CD8-positive, alpha-beta memory T cell (primary cell): ENCODE measurements at places on chromosomes 12 and 14. TPM values are rescaled to one million over a fixed set of nuclear protein-coding genes. Genes with fewer than 3 reads are reported as not detected.

The AICDA gene
- 0.18 TPM for total RNA-seq

The CMTM5 gene
- total RNA-seq: not detected

The NEUROD4 gene
- not detected for total RNA-seq

The HVCN1 gene
- total RNA-seq: 18.5 TPM

The PTPRO gene
- total RNA-seq: 0.27 TPM

The BATF gene
- total RNA-seq: 165 TPM

The FRS2 gene
- total RNA-seq: 13.1 TPM

The RND1 gene
- total RNA-seq: 2.6 TPM

The MIP gene
- not detected for total RNA-seq

The SLC39A2 gene
- total RNA-seq: not detected

GRCh38 chr14:75979648-75980565 lies 1.9 kb downstream of the TGFB3 start:
- no peaks in the 10 kb centered on the region for H3K36me3 ChIP-seq
- H3K27me3 ChIP-seq: no peaks in the 10 kb centered on the region
- H3K4me1 ChIP-seq: peaks cover 14% of the 10 kb centered on the region
- DNase-seq: no peak
- no peak overlapping the region for H3K27ac ChIP-seq

DNA sequence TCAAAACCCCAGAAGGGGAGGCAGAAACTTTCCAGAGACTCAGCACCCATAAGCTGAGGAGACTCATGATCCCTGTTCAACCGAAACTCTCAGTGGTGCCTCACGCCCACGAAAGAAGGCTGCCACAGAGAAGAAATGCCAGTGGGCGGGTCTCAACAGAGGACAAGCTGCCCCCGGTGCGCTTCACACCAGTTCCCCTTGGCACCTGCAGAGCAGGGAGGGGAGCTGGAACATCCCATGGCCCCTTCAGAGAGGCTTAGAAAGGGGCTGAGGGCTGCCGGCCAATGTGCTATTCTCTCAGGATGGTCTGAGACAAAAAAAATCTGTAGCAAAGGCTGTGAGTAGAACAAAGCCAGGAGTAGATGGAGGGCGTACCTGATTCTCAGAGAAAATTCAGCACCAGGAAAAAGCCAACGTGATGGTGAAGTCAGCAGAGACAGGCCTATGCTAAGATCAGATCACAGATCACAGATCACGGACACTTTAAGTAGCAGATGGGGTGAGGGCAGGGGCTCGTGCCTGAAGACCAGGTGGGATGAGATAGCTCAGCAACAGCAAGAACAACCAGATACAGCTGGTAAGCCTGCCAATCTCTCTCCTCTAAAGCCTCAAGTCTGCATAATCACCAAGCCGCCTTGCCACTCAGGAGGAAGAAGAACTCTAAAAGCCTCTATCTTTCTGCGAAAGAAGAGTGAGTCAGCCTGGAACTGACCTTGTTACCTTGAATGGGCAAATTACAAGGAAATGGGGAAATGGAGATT lies 206.4 kb upstream of the GRIP1 start:
- H3K4me3 ChIP-seq: no peak overlapping the region
- no peaks in the 10 kb centered on the region for H3K36me3 ChIP-seq
- no peak for DNase-seq
- no peaks in the 10 kb centered on the region for H3K27me3 ChIP-seq
- H3K27ac ChIP-seq: no peak overlapping the region

GRCh38 chr12:126936181-126936851 lies 1330.7 kb upstream of the TMEM132C start:
- H3K27me3 ChIP-seq: no peaks in the 10 kb centered on the region
- H3K36me3 ChIP-seq: no peaks in the 10 kb centered on the region
- no peak for DNase-seq
- no peak overlapping the region for H3K4me3 ChIP-seq
- no peak overlapping the region for H3K27ac ChIP-seq
- H3K4me1 ChIP-seq: no peaks in the 10 kb centered on the region

DNA sequence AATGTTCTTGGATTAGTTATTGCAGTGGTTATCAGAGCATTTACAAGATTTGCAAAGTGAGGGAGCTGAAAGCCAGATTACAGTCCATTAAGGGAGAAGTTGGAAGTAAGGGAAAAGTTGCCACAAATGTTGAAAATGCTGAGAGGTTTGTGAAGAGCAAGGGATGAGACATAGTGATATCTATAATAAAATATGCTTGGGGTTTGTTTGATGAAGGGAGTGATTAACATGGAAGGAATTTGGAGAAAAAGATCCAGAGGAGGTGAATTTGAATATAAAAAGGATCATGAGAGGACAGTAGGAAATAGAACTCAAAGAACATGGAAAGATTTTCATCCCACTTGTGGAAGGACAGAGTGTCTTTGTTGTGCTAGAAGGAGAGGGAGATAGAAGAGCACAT lies 19.3 kb upstream of the CCER1 start:
- H3K27ac ChIP-seq: no peak overlapping the region
- no peak overlapping the region for H3K4me3 ChIP-seq
- H3K36me3 ChIP-seq: no peaks in the 10 kb centered on the region
- DNase-seq: no peak
- no peaks in the 10 kb centered on the region for H3K27me3 ChIP-seq

DNA sequence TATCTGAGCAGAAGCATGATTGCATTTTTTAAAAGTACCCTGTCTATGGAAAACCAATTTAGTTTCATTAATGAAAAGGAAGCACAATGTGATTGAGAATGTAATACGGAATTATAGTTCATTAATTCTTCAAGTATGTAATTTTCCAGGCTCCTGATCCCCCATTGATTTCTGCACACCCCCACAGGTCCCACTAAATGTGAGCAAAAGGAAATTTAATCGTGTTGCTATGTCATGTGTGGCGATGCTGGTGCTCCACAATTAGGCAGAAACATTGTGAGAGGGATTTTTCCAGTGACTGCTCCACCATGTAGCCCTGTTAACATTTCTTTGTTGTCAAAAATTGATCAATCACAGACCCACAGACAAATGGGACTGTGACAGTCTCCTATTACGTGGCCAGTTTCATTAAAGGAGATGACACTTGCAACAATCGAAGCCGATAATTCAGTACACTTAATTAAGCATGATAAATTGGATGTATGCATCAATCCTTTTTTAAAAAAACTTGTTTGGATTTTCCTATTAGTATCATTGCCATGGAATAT lies 306.0 kb downstream of the NELL2 start:
- H3K27me3 ChIP-seq: no peaks in the 10 kb centered on the region
- H3K4me1 ChIP-seq: no peaks in the 10 kb centered on the region
- H3K4me3 ChIP-seq: no peak overlapping the region
- H3K27ac ChIP-seq: no peak overlapping the region
- no peak for DNase-seq

DNA sequence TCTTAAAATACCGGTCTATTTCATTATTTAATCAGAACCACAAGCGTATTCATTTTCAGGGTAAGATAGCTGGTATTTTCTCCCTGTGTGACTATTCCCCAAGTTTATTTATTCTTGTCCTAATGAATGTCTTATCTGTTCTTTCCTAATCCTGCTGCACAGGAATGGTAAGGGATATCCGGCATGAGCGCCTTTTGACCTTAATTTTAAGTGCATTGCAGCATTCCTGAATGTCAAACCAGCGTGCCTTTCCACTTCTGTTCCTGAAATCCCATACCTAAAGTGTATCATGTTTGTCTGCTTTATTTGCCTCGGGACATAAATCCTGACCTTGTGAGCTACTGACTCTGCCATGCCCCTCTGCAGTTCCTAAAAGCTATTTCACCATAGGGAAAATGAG lies 1713.2 kb upstream of the FLRT2 start:
- H3K27ac ChIP-seq: no peak overlapping the region
- H3K36me3 ChIP-seq: no peaks in the 10 kb centered on the region
- no peaks in the 10 kb centered on the region for H3K27me3 ChIP-seq

GRCh38 chr12:132818562-132818961 lies 10.1 kb downstream of the GOLGA3 start:
- H3K36me3 ChIP-seq: peaks cover 25% of the 10 kb centered on the region
- no peaks in the 10 kb centered on the region for H3K4me1 ChIP-seq
- H3K27me3 ChIP-seq: no peaks in the 10 kb centered on the region
- no peak overlapping the region for H3K4me3 ChIP-seq
- no peak for DNase-seq

- no peak for DNase-seq
- H3K27ac ChIP-seq: no peak overlapping the region
- no peak overlapping the region for H3K4me3 ChIP-seq
- no peaks in the 10 kb centered on the region for H3K27me3 ChIP-seq
- no peaks in the 10 kb centered on the region for H3K4me1 ChIP-seq
These were observed 1084.7 kb downstream of the SLC6A15 start for GRCh38 chr12:83827860-83828259.

DNA sequence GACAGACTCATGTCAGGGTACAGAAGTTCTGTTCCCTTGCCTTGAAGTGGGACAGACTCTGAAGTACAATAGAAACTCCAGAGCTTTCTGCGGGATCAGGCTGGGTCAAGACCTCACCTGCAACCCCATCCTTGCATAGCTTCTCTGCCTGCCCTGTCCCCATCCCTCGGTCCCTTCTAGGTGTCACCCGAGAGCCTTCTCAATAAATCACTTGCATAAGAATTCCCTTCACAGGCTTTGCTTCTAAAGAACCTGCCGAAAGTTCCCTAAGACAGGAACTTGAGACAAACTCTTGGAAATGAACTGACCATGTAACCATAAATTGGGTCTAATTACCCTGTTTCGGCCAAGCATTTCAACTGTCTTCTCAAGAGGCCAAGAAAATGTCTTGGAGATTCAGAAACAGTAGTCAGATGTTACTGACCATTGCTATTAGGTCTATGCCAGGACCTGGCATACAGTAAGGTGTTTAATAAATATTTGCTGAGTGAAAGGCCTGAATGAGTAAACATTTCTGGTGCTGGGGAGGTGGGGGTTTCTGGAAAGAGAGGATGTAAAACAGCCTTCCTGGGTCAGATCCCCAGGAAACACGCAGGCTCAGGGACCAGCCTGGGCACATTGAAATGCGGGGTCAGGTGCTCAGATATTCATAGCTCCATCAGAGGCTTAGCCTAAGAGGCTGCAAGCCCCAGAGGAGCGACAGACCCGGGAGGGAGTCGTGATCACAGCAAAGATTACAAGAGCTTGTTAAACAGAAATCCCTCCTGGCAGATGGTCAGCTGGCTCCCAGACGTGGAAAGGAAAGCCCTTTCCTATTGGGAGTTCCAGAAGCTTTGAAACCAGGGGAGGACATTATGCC lies 226.2 kb upstream of the LHX5 start:
- DNase-seq: no peak
- H3K36me3 ChIP-seq: no peaks in the 10 kb centered on the region
- no peak overlapping the region for H3K4me3 ChIP-seq
- H3K27me3 ChIP-seq: no peaks in the 10 kb centered on the region
- H3K27ac ChIP-seq: no peak overlapping the region

- H3K4me1 ChIP-seq: no peaks in the 10 kb centered on the region
- no peak overlapping the region for H3K4me3 ChIP-seq
- H3K27me3 ChIP-seq: no peaks in the 10 kb centered on the region
These were observed 273.1 kb downstream of the TMTC2 start for GRCh38 chr12:82959821-82960220.

- no peaks in the 10 kb centered on the region for H3K36me3 ChIP-seq
- no peaks in the 10 kb centered on the region for H3K4me1 ChIP-seq
- H3K27me3 ChIP-seq: no peaks in the 10 kb centered on the region
- DNase-seq: no peak
- H3K4me3 ChIP-seq: no peak overlapping the region
These were observed 30.0 kb upstream of the WSCD2 start for GRCh38 chr12:108099073-108099472.

- no peak for DNase-seq
- no peak overlapping the region for H3K27ac ChIP-seq
- no peak overlapping the region for H3K4me3 ChIP-seq
- H3K27me3 ChIP-seq: no peaks in the 10 kb centered on the region
These were observed 382.2 kb downstream of the MED13L start for GRCh38 chr12:115895247-115895646.

DNA sequence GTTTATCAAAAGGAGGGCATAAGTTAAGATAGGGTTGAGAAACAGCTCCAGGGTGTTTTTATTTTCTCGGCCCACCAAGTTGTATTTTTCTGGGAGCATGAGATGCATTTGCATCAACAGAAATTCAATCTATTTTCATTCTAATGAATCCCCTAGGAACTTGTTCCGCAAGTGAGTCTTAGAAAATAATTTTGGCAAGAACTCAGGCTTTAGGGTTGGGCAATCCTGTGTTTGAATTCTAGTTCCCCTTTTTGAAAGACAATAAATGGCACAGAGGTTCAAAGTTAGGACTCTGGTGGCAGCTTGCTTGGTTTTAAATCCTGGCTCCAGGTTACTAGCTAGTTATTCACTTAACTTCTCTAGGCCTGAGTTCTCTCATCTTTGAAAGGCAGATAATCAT lies 23.7 kb downstream of the SLC5A8 start:
- H3K4me3 ChIP-seq: no peak overlapping the region
- no peaks in the 10 kb centered on the region for H3K36me3 ChIP-seq
- H3K4me1 ChIP-seq: no peaks in the 10 kb centered on the region

GRCh38 chr12:25775968-25776367 lies 182.5 kb upstream of the RASSF8 start:
- no peaks in the 10 kb centered on the region for H3K4me1 ChIP-seq
- no peak overlapping the region for H3K27ac ChIP-seq
- no peak overlapping the region for H3K4me3 ChIP-seq

DNA sequence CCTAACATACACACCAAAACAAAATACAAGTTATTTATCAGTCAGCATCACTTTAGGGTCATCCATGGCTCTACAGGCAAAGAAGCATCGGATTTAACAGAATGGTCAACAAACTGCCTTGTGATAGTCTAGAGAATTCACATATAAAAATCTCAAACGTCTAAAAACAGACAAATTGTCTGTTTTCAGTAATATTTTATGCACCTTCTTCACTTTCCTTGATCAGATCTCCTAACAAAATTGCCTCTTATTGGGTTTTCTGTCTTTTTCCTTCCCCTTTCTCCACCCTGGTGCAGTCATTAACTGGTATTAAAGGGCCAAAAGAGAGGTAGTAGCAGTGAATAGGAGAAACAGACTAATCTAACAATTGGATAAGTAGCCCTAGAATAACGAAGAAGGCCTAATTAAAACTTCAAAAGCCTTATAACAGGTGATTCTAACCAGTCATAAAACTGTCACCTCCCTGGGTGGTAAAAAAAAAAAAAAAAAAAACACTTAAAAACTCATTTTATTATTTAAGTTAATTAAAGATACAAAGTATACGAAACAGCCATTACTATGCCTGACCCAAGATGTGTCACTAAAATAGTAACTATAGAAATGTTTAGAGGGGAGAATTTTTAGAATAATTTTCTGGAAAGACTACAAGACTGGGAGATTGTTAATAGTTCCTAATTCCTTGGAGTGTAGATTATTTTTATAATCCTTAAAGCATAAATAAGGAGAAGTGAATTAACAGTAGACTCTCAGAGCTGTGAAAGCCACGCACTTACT lies 1.5 kb downstream of the KIF21A start:
- peaks cover 16% of the 10 kb centered on the region for H3K4me1 ChIP-seq
- H3K27ac ChIP-seq: no peak overlapping the region
- H3K36me3 ChIP-seq: no peaks in the 10 kb centered on the region
- H3K27me3 ChIP-seq: no peaks in the 10 kb centered on the region

GRCh38 chr14:32545095-32545494 lies 216.0 kb downstream of the AKAP6 start:
- H3K4me3 ChIP-seq: no peak overlapping the region
- DNase-seq: no peak
- no peaks in the 10 kb centered on the region for H3K4me1 ChIP-seq

- no peak for DNase-seq
- H3K4me3 ChIP-seq: no peak overlapping the region
- no peaks in the 10 kb centered on the region for H3K27me3 ChIP-seq
These were observed 3.2 kb downstream of the AGAP2 start for GRCh38 chr12:57735198-57735855.
